ENCODE measurements at places on chromosomes 7 and 10. TPM values are rescaled to one million over a fixed set of nuclear protein-coding genes. Genes with fewer than 3 reads are reported as not detected.

LIPM gene
- not detected for total RNA-seq

PRR15 gene
- total RNA-seq: 0.41 TPM

GPR37 gene
- total RNA-seq: 39.1 TPM

- no peak for DNase-seq
Observed at GRCh38 chr7:80760292-80760691, 121.8 kb downstream of the CD36 start.

DNA sequence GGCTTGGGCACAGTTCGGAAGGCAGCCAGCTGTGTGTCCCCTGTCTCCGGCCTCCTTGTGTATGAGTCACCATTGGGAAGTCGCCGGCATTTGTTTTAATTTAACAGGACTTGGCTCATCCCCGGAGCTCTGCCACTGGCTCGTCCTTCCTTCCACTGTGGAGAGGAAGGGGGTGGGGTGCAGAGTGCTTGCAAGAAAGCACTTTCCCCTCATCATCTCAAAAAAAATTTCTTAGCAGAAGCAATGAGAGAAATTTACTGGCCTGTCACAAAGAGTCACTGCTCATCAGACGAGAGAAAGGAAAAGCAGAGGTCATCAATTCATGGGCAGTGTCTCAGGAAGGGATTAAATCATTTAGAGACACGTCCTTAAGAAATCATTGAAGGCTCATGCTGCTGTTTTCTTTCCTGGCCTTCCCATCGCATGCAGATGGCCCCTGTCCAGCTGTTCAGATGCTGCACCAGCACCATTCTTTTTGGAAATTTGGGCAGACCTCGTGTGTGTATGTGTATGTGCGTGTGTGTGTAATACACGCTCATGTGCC lies 93.3 kb downstream of the BMS1 start:
- no peak for DNase-seq

DNA sequence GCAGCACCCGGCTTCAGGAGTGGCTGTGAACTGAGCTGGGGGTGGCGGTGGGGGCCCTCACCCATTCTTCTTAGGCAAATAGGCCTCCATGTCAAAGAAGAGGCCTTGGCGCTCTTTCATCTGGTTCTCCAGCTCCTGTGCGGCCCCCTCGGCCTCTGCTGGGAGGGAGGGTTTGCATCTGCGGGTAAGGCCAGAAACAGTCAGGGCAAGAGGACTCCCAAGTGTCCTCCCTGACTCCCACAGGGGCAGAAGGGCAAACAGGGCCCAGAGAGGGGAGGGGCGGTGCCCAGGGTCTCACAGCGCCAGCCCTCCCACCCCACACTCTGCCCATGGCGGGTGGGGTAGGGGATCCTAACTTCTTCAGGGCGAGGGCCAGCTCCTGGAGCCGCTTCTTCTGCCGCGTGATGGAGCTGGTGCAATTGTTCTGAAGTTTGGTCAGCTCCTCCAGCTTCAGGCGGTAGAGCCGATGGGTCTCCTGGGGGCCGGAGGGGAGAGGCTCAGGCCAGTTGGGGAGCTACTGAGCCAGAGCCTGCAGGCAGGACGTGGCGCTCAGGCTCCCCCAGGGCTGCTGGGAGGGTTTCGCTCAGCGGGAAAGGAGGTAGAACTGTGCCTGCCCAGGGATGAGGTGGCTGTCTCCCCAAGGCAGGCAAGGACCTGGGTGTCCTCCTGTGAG lies 2.2 kb downstream of the TMEM120A start:
- DNase-seq: no peak

DNA sequence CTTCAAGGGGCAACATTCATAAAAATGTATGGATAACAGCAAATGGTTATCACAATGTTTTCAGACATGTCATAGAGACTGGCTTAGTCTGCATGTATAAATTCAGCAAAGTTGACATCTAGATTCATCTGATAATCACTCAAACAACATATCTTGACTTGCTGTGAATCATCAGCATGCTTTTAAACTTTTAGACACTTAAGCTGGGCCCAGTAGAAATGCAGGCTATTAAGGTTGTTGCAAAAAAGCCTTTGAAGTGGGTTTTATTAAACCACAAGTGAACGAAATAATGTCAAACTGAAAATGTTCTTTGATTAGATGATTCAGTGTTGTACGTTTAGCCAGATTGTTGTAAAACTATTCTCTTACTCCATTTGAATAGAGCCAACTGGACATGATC lies 759.6 kb downstream of the NXPH1 start:
- no peak for DNase-seq

- no peak for DNase-seq
Observed at GRCh38 chr7:51090411-51090810, 226.2 kb downstream of the COBL start.

DNA sequence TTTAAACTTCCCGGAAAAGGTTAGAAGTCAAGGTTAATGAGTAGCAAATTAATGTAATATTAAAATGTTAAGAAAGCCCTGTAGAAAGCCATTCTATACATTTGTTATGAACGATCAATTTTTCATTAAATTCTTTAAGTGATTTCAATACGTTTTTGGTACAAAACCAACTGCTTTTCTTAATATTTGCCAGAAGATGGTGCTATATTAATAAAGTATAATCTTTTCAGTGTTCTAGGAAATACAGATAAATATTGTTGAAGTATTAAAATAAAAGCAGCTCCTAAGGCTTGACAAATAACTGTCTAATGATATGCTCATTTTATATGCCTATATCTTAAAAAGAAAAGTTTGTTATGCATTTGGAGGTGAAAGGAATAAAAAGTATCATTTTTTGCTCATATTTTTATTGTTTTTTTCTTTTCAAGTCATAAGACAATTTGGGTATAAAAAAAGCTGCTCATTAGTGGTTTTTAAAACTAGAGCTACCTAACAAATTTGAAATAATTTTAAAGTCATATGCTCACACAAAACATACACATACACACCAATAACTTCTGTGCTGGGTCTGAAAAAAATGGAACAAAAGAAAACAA lies 130.3 kb upstream of the POT1 start:
- DNase-seq: no peak

GRCh38 chr7:133478591-133479135 lies 225.8 kb downstream of the EXOC4 start:
- no peak for DNase-seq

- no peak for DNase-seq
Observed at GRCh38 chr10:79496896-79497295, 15.4 kb upstream of the EIF5AL1 start.
